ENCODE measurements at places on chromosomes 13 and 19.

DNA sequence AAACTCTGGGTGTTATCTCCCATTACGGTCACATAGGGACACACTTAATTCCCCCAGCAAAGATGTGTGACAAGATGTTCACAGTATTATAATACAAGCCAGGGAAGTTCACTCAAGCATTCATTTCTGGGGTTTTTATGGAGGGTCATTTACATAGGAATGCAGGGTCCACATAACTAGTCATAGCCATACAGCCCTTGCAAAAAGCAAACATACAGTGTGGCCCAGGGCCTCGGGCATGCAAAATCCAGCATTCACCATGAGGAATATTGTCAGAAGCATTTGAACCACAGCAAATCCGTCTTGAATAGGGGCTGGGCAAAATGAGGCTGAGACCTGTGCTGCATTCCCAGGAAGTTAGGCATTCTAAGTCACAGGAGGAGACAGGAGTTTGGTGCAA, 13.0 kb upstream of the ZNF460 start:
- DNase-seq = no peak

DNA sequence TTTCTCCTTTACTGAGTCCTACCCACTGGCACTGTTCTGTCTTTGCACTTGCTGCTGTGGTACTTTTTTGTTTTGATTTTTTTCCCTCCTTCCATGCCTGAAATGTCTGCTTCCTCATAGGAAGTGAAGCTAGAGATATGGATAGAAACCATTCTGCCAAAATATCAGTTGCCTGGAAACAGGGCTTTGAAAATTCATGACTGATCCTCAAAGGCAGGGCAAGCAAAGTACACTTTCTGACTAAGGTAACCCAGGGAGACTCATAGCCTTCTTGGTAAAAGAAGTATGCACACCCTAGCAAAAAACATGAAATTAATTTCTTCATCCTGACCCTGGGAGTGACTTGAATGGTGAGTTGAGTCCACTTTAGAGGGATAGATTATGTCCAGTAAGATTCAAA, 329.8 kb downstream of the MYO16 start:
- no peak for DNase-seq

DNA sequence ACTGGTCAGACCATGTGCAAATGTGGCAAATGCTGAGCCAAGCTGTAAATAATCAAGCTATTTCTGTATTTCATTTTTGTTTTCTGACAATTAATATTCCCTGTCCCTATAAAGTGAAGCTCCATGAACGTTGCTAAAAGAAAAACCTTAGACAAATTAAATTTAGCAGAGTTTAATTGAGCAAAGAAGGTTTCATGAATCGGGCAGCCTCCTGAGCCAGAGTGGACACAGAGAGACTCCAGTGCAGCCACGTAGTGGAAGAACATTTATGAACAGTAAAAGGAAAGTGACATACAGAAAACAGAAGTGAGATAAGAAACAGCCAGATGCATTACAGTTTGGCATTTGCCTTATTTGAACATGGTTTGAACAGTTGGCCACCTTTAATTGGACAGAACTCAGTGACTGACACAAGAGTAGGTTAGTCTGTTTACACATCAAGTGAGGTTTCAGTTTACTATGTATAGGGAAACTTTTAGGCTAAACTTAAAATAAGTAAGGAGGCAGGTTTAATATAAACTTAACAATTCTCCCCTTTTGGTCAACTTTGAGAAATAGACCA, 69.7 kb downstream of the UFM1 start:
- DNase-seq = no peak

GRCh38 chr19:54430306-54431254, 15.3 kb downstream of the TTYH1 start:
- DNase-seq = no peak

- DNase-seq = no peak
Observed at GRCh38 chr13:28831117-28831516, 11.0 kb downstream of the MTUS2 start.

GRCh38 chr19:38917921-38918491, 6.0 kb upstream of the CCER2 start:
- no peak for DNase-seq

Data from coronary artery (tissue), 2 donors.